ENCODE measurements at places on chromosomes 11 and 22. TPM values are rescaled to one million over a fixed set of nuclear protein-coding genes. Genes with fewer than 3 reads are reported as not detected.

The KIRREL3 gene
- total RNA-seq = 0.28 TPM

DNA sequence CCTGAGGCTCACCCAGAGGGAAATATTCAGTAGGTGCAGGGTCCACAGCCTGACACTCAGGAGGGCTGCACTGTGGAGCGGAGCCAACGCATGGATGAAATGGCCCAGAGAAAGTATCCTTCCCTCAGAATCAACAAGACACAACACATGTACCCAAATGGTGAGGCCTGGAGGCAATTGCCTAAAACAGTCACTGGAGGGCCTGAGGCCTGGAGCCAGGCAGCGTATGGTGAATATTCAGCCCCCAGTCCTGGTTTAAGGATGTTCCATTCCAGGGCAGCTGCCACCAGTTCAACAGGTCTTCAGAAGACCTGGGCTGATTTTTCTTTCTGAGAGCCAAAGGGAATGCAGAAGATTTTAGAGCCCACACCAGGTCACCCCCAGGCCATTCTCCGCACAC is 264.8 kb downstream of the INSC start:
- DNase-seq = no peak

- no peak for DNase-seq
Observed at GRCh38 chr22:22070371-22070824, 87.8 kb upstream of the TOP3B start.

The LRP4 gene
- total RNA-seq = 24.5 TPM

The FOLH1 gene
- 0.28 TPM for total RNA-seq

Data from adrenal gland (tissue), 19 donors.